ENCODE measurements at places on chromosomes 12 and 14. TPM values are rescaled to one million over a fixed set of nuclear protein-coding genes. Genes with fewer than 3 reads are reported as not detected.
A peak's percentile ranks its signal among the peaks of the same experiment; 100 is the strongest.

LHX5 gene
- total RNA-seq = not detected

GRCh38 chr12:53005215-53005985 is 856 bp upstream of the EIF4B start:
- peaks cover 37% of the 10 kb centered on the region for H3K4me1 ChIP-seq
- H3K4me3 ChIP-seq = peak overlapping the region; percentile 90
- H3K27me3 ChIP-seq = no peaks in the 10 kb centered on the region
- H3K27ac ChIP-seq = peak overlapping the region; percentile 85

DNA sequence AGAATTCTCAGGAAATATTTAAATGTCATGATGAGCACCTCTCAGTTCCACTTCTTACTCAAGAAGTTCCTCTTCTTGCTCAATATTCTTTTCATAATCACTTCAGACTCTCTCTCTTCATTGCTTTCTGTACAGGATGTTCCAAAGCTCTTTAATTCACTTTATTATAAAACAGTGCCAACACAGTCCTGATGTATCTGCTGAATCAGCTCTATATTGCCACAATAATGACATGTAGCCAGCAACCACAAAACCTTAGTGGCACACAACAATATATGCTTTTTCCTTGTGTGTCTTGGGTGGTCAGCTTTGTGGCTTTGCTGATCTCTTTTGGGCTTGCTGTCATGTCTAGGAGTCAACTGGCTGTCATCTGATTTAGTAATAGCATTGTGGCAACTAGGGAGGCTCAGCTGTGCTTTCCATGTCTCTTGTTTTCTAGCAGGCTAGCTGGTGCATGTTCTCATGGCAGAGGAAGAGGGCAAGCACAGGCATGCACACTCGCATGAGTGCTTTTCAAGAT is 52.8 kb upstream of the SLC2A13 start:
- no peaks in the 10 kb centered on the region for H3K36me3 ChIP-seq
- H3K4me1 ChIP-seq = no peaks in the 10 kb centered on the region
- no peaks in the 10 kb centered on the region for H3K27me3 ChIP-seq
- H3K27ac ChIP-seq = no peak overlapping the region

SIX4 gene
- total RNA-seq = 15.6 TPM

DNA sequence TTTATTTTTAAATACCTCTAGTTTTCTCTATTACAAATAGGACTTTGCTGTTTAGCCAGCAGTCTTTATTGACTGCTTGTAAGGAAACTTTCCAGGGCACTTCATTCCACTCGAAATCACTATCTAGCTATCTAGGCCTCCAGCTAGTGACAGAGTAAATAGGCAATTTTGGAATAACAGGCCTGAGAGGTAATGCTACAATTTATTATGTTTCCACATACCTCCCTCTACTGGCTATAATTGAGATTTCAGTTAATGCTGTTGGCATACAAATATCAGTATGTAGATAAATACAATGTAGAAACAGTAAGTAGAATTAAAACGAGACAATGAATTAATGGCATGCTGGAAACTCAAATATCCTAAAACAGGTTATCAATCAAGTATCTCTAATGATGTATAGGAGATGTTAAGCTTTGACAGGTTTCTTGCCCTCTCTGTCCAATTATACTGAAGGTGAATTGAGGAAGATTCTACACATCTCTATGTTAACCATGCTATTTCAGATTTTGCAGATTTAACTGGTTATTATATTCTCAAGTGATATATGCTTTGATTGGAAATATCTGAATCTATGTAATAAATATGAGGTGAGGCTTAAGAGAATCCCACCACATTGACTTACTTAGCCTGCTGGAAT is 7.2 kb downstream of the DTD2 start:
- H3K4me3 ChIP-seq = no peak overlapping the region
- no peak overlapping the region for H3K27ac ChIP-seq
- H3K36me3 ChIP-seq = peaks cover 15% of the 10 kb centered on the region
- no peaks in the 10 kb centered on the region for H3K4me1 ChIP-seq
- DNase-seq = peak; percentile 87

GRCh38 chr14:76268700-76269099 is 107.2 kb upstream of the ESRRB start:
- no peak for DNase-seq
- peaks cover 11% of the 10 kb centered on the region for H3K27me3 ChIP-seq
- no peak overlapping the region for H3K4me3 ChIP-seq
- H3K36me3 ChIP-seq = no peaks in the 10 kb centered on the region

GRCh38 chr14:105026033-105026785 is 5.3 kb upstream of the CDCA4 start:
- H3K27me3 ChIP-seq = no peaks in the 10 kb centered on the region
- H3K4me1 ChIP-seq = peaks cover 67% of the 10 kb centered on the region
- peak overlapping the region; percentile 18 for H3K4me3 ChIP-seq
- peak overlapping the region; percentile 88 for H3K27ac ChIP-seq
- DNase-seq = no peak

DNA sequence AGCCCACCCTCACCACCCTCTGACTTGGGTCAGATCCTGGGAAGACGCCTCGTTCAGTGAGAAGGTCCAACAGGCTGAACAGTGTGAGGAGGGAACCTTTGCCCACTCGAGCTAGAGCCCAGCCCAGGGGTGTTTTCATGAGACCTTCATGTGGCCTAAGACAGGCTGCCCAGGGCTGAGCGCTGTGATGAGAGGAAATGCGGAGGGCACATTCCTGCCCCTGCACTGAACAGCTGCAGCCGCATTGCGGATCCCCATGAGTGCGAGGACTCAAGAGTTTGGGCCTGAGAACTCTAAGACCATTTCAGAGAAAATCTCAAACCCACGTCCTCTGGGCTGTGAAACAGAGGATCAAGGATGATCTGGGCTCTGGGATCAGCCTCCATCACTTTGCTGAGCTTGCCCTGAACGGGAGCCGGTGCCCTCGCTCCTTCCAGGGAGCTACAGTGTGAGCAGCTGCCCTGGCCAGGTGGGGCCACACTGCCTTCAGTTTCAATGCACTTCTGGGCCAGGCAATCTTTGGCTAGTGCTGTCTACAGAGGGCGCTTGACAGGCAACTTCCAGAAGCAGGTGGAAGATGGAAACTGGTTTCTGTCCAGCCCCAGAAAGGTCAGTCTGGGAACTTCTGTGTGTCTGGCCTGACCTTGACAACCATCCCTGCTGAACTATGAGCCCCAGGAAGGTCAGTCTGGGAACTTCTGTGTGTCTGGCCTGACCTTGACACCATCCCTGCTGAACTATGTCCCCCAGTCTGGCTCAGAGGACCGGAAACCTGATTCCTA is 43.5 kb upstream of the P2RX7 start:
- H3K4me3 ChIP-seq = no peak overlapping the region
- no peaks in the 10 kb centered on the region for H3K36me3 ChIP-seq
- H3K4me1 ChIP-seq = no peaks in the 10 kb centered on the region
- H3K27ac ChIP-seq = no peak overlapping the region
- peaks cover 14% of the 10 kb centered on the region for H3K27me3 ChIP-seq
- no peak for DNase-seq

DNA sequence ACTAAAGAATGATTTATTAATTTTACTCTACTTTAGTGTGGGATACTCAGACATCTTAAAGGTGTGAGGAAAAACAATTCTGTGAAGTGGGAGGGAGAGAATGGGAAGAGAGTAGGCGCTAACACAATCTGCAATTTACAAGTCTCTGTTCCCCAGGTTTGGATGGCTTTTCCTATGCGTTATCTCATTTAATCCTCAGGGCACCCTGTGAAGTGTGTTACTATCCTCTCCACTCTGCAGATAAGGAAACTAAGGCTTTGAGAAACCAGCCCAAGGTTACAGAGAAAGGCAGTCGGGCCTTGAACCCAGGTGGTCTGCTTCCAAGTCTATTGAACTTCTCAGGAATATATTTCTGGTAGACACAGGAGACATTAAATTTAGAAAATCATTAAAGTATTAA is 36.2 kb upstream of the TUBA1C start:
- no peak overlapping the region for H3K27ac ChIP-seq
- DNase-seq = no peak
- H3K4me1 ChIP-seq = no peaks in the 10 kb centered on the region
- H3K36me3 ChIP-seq = no peaks in the 10 kb centered on the region

KCNH5 gene
- not detected for total RNA-seq

DNA sequence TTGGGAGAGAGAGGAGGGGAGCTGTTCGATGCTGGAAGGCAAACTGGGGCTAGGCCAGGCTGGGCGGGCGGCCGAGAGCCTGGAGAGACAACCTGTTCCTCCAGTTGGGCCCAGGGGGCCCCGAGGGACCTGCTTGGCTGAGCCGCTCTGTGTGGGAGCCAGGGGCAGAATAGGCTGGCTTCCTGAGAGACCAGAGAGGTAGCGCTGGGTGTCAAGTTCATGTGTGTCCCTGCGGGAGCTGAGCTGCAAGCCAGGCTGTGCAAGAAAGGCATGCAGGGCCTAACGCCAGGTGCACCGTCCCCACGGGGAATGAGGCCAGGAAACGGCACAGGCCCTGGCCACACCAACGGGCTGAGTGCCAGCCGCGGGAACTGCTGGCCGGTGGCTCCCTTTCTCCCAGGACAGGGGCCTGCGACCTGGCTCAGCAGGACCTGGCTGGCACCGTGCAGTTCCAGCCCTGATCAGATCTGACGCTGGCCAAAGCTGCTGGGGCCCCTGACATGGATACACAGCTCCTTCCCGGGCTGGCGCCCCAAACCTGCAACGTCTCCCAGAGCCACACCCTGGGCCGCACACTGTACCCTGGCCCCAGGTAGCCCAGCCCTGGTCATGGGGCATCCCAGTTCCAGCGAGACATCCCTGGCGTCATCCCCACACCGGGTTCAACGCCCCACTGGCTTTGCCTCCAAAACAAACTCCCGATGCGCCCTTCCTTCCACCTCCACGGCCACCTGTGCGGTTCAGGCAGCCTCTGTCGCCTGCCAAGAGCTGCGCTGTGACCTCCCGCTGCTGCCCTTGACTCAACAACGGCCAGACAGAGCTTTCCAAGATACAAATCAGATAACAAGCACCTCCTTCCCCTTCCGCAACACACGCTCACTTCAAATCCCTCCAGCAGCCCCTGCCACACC is 65.0 kb downstream of the RFLNA start:
- no peaks in the 10 kb centered on the region for H3K4me1 ChIP-seq
- no peak for DNase-seq
- H3K27me3 ChIP-seq = no peaks in the 10 kb centered on the region

KCNA5 gene
- total RNA-seq = not detected

GUCY2C gene
- total RNA-seq = not detected

DNA sequence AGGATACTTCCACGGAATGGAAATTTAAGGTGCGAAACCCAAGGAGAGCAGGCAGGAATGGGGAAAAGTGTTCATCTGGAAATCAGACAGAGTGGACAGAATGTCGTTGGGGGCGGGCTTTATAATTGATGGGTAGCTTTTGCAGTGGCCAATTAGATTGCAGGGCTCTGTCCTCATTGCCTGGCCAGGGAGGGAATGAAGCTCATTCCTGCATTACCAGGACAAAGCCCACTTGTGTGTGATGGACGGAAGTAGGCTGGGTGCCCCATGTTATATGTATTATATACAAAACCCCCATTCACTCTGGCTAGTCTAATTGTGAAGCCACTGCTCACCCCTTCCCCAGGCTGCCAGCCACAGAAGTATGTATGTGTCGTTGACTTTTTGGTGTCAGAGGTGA is 23.6 kb downstream of the ZNF664 start:
- DNase-seq = no peak
- H3K4me1 ChIP-seq = peaks cover 45% of the 10 kb centered on the region
- H3K27ac ChIP-seq = no peak overlapping the region
- no peaks in the 10 kb centered on the region for H3K27me3 ChIP-seq
- no peak overlapping the region for H3K4me3 ChIP-seq

LDHB gene
- total RNA-seq = 422 TPM

GRCh38 chr12:94401326-94401725 is 58.3 kb downstream of the CEP83 start:
- no peak overlapping the region for H3K4me3 ChIP-seq
- H3K27ac ChIP-seq = no peak overlapping the region
- no peak for DNase-seq
- H3K27me3 ChIP-seq = no peaks in the 10 kb centered on the region
- H3K36me3 ChIP-seq = no peaks in the 10 kb centered on the region

- DNase-seq = peak; percentile 75
- no peaks in the 10 kb centered on the region for H3K36me3 ChIP-seq
- no peak overlapping the region for H3K27ac ChIP-seq
- H3K4me3 ChIP-seq = no peak overlapping the region
Observed at GRCh38 chr14:24251880-24252288, 9.5 kb upstream of the TINF2 start.

GALNT8 gene
- total RNA-seq = not detected

DNA sequence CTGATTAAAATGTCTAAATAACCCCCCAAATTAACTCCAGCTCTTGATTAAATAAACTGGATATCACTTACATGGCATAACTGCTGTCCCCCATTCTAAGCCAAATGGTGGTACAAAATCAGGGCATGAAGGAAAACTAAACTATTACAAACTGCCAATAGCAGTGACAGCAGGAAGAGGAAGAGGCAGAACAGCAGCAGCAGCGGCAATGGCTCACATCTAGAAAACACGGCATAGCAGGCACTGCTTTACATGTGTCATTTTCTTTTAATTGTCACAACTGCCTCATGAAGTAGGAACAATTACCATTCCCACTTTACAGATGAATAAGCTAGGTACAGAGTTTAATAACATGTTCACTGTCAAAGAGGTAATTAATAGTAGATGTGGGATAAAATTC is 92.0 kb downstream of the EPS8 start:
- H3K27ac ChIP-seq = no peak overlapping the region
- H3K4me3 ChIP-seq = no peak overlapping the region
- H3K36me3 ChIP-seq = peaks cover 3% of the 10 kb centered on the region
- H3K4me1 ChIP-seq = peaks cover 44% of the 10 kb centered on the region

MMP19 gene
- 14.7 TPM for total RNA-seq

GRCh38 chr12:31589904-31590641 is 863 bp downstream of the DENND5B start:
- H3K4me3 ChIP-seq = peak overlapping the region; percentile 84
- peaks cover 3% of the 10 kb centered on the region for H3K36me3 ChIP-seq
- DNase-seq = peak; percentile 92
- no peaks in the 10 kb centered on the region for H3K27me3 ChIP-seq
- H3K4me1 ChIP-seq = peaks cover 23% of the 10 kb centered on the region

- DNase-seq = no peak
- H3K4me3 ChIP-seq = no peak overlapping the region
- H3K27ac ChIP-seq = no peak overlapping the region
- H3K4me1 ChIP-seq = no peaks in the 10 kb centered on the region
- no peaks in the 10 kb centered on the region for H3K36me3 ChIP-seq
Observed at GRCh38 chr14:75805646-75806045, 144.6 kb downstream of the TTLL5 start.

SLC17A8 gene
- not detected for total RNA-seq

GRCh38 chr12:106973545-106973944 is 13.4 kb downstream of the MTERF2 start:
- peaks cover 76% of the 10 kb centered on the region for H3K36me3 ChIP-seq
- H3K27me3 ChIP-seq = no peaks in the 10 kb centered on the region
- peaks cover 57% of the 10 kb centered on the region for H3K4me1 ChIP-seq
- no peak overlapping the region for H3K4me3 ChIP-seq
- no peak overlapping the region for H3K27ac ChIP-seq

GRCh38 chr12:106715582-106715981 is 58.9 kb upstream of the RIC8B start:
- no peak overlapping the region for H3K4me3 ChIP-seq
- H3K27me3 ChIP-seq = no peaks in the 10 kb centered on the region
- H3K4me1 ChIP-seq = no peaks in the 10 kb centered on the region

- H3K4me3 ChIP-seq = no peak overlapping the region
- no peak for DNase-seq
- peaks cover 13% of the 10 kb centered on the region for H3K4me1 ChIP-seq
- H3K27ac ChIP-seq = peak overlapping the region; percentile 68
- no peaks in the 10 kb centered on the region for H3K27me3 ChIP-seq
- H3K36me3 ChIP-seq = peaks cover 6% of the 10 kb centered on the region
Observed at GRCh38 chr12:121949648-121950397, 31.4 kb downstream of the CFAP251 start.
